CD4-positive, alpha-beta T cell (primary cell): ENCODE measurements at places on chromosomes 7 and 10.

DNA sequence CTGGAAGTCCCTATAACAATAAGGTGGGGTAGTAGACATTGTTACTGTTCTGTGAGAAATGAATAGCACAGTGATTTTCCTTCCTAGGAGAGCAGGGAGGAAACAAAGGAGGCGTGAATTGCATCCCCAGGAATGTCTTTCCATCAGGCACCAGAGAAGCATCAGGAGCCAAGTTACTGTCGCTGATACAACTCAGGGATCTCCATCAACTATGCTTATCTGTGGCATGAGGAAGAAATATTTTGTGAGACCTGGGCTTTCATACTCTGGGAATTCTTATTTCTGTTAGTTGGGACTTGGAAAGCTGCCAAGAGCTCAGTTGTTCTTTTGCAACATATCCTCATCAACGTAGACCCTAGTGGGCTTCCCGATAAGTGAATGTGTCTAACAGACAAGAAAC lies 622.3 kb downstream of the SUGCT start:
- DNase-seq = no peak

GRCh38 chr7:94643771-94644545 lies 12.0 kb downstream of the SGCE start:
- DNase-seq = no peak

GRCh38 chr7:153072806-153073205 lies 313.3 kb downstream of the ACTR3B start:
- no peak for DNase-seq

DNA sequence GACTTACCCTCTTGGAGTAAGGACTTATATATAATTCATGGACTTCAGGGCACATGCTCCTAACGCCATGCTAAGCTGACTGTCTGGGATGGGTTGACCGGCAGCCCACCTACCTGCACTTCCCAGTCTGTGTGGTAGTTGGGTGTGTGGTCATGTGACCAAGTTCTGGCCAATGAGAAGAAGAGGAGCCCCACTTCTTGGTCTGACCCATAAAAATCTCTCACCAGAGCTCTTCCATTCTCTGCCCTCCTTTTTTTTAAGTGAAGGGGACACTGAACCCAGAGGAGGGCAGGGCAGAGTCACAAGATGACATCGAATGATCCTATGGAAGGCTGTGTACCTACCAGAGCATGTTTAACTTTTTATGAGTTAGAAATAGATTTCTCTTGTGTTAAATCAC lies 370.1 kb downstream of the FRMD4A start:
- DNase-seq = no peak

DNA sequence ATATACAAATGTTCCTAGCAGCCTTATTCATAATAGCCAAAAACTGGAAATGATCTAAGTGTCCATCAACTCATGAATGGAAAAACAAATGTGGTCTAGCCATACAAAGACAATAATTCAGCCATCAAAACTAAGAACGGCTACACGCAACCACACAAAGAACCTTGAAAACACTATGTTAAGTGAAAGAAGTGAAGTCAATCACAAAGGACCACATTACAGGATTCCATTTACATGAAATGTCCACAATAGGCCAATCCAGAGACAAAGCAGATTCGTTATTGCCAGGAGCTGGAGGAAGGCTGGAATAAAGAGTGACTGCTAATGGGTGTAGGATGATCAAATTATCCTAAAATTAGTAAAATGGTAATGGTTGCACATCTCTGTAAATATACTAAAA lies 21.1 kb downstream of the MKRN1 start:
- no peak for DNase-seq

DNA sequence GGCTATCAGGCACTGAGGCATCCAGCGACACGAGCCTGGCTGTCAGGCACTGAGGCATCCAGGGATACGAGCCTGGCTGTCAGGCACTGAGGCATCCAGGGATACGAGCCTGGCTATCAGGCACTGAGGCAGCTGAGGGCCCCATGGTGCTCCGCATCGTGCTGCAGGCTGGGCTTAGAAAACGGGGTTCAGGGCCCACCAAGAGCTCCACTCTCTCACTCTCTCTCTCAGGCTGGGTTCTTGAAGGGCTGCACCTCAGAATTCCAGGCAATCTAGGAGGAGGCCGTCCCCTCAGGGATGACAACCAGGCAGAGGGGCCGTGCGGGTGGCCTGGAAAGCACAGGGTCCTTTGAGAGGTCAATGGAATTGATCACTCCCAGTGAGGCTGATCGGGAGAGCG lies 69.0 kb downstream of the CFAP46 start:
- no peak for DNase-seq

- DNase-seq = no peak
Measured at GRCh38 chr7:2090526-2091520, 141.9 kb downstream of the MAD1L1 start.

GRCh38 chr7:72785166-72785955 lies 42.6 kb downstream of the TYW1B start:
- DNase-seq = no peak

- DNase-seq = peak; percentile 9
Measured at GRCh38 chr10:95363303-95363912, 72.6 kb upstream of the PDLIM1 start.

DNA sequence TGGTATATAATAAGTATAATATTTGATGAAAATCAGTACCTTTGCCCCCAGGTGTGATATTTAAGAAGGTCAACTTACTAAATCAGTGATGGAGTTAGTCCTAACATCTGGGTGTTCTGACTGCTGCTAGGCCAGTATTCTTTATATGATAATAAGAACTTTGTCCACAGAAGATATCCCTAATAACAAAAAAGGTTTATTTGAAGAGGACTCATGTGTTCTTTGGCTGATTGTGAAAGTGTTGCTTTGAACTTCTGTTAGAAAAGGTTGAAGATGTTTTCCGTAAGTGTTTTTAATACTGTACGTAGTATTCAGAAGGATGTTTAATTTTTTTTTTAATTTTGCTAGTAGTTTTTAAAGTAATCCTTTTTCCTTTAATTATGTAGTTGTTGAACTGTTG lies 10.2 kb downstream of the PTEN start:
- DNase-seq = no peak

GRCh38 chr10:126290232-126290631 lies 98.0 kb downstream of the ADAM12 start:
- no peak for DNase-seq
